ENCODE measurements at places on chromosomes 6 and 20.

GRCh38 chr6:12051861-12052368, 39.8 kb downstream of the HIVEP1 start:
- DNase-seq = no peak

GRCh38 chr6:111087106-111087835, at the start of gene SLC16A10:
Gene SLC16A10 (plus strand): TSS chr6:111087503. CDS start chr6:111087753, 250 bp downstream.
- DNase-seq = no peak

DNA sequence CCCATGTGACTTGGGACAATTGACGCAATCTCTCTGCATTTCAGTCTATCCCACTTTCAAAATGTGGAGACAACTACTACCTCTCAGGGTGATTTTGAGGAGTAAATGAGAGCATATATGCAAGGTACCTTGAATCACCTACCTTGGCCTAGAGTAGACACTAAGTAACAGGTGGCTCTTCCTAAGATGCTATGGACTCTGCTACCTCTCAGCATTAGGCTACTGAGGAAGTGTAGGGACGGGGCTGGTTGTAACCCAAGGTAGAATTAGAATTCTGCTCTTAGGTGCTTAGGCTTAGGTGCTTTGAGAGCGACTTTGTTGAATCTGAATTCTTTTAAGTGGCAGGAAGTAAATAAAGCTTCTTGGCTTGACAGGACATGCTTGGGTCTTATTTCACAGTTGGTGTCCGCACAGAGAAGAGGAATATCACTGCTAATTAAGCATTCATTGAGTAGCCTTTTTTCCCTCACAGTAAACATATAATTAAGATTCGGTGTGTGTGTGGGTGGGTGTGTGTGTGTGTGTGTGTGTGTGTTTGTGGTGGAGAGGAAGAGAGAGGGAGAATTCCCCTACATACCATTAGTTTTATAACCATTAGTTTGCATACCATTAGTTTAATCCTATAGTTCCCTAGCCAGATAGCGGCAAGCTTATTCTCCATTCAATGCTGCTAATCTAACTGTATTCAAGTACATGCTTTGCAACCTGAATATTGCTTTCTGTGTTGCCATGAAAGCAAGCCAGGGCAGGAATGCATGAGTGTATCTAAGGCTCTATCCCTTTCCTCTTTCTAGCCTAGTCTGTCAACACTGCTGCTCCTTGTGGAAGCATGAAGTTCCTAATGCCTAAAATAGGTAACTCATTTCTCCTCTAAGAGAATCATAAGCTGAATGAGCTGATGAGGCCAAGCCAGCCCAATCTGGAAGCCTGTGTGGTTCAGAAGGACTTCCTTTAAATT, 112.5 kb downstream of the IPCEF1 start:
- DNase-seq = no peak

DNA sequence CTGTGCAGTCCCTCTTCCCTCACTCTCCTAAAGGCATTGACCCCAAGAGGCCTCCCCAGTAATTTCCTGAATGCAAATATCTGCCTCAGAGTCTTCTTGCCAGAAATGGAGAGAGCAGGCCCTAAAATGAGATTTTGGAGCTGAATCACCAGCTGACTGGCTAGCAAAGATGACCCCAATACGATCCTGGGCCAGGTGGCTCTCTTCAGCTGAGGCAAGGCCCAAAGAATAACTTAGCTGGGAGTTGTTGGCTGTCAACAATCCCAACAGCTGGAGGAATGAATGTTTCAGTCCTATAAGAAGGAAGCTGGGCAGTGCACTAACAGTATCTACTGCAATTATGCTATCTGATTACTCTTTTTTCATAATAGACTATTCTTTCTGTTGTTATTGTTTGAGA, 37.2 kb upstream of the VGLL2 start:
- DNase-seq = no peak

- DNase-seq = no peak
These were observed 2.1 kb downstream of the CTSZ start for GRCh38 chr20:59004763-59005522.

DNA sequence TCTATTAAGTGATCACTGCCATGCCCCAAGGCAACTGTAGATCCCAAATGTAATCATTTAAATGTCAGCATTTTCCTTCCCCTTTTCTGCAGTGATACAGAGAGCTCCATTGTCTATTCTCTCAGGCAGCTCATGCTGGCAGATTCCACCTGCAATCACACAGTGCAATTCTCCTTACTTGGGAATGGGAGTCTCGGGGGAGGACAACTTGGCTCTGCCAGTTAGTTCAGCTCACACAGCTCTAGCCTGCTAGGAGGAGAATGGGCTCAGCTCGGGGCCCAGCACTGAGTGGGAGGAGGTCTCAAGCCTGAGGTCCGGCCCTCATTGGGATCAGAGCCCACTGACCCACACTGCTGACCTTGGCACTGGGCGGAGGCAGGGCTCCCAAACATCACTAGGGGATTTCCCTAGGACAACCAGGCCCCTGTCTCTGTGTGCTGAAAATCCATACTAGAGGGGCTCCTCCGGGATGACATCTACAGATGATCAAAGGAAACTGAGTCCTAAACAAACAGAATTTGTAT, 109.2 kb upstream of the ASF1A start:
- no peak for DNase-seq

DNA sequence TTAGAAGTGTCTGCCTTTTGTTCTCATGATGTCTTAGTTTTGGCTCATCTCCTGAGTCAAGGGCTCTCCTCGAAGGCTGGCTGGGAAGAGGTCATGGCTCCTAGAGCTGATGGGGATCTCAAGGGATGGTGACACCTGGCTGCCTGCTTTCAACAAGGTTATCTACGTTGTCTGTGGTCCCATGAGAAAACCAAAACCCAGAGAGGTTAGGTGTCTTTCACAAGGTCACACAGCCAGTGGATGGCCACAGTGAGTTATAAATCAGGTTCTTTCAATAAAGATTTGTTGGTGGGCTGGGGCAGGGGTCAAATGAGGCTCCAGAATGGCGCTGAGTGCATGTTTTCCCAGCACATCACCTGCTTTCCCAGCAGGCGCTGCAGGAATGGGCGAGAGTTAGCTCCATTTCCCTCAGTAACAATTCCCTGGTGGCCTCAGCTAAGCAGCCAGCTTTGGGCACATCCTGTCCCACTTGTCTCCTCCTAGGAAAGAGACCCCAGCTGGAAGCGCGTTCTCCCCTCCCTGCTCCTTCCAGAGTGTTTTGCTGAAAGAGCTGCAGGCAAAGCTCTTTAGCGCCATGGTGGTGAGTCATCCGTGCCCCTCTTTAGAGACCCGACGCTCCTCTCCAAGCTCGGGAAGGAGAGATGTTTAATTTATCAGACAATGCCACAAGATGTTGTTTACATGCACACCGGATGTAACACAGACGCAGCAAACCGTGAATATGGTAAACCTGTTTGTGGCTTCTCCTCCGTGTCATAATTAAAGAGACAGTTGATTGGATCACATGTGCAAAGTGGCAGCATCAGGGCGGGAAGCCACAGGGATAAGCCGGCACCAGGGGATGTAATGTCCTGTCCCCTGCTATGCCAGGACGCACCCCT, 109.7 kb downstream of the LRFN2 start:
- DNase-seq = peak; percentile 49

DNA sequence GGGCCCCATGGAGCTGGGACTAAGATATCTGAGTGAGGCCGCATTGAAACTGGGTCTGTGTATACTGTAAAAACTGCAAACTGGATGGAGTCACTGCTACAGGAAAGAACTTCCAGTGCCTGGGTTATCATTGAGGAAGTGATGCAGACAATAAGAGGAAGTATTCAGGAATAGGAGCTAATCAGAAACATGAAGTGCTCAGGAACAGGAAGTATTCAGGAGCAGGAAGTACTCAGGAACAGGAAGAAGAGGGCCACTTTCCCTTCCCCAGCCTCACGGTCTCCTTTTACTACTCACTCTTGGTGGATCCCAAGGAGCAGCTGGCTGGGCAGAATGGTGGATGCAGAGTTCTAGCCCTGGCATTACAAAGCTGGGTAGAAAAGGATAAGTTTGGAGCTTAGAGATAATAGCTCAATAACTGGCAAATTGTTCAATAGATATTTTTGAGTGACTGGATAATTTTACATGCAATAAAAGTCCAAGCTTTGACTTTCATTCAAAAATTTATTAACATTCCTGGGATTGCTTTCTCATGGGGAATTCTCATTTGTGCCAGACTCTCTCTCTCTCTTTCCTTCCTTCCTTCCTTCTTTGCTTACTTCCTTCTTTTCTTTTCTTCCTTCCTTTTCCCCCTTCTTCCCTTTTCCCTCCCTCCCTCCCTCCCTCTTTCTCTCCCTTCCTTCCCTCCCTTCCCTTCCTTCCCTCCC, 82.2 kb upstream of the PAX1 start:
- no peak for DNase-seq

GRCh38 chr20:37238426-37238825, 23.2 kb downstream of the GHRH start:
- DNase-seq = no peak

DNA sequence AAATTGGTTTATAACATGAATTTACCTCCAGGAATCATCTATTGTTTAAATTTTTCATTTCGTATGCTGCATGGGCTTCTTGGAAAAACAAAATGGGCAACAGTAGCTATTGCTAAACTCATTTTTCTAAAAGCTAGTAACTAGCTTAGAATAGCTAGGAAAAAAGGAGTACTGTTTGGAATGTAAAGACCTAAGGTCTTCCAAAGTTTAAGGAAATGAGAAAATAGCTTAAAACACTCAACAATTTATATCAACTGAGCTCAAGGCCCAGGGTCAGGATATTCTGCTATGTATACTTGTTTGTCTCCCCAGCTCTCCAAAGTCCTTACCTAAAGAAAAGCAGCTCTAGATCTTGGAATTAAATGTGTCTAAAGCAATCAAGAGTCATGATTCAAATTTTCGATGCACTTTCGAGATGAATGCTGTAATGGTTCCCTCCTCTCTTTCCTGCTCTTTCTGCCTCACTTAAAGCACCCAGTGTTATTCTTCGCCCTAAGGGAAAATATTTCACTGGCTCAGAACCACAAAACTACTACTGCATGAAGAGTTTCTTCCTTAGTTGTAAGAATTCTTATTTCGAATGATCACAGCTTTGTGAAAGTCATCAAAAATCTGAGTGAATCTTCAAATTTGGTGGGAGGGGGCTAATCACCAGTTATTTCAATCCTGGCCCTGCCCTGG, 41.6 kb downstream of the LYRM4 start:
- no peak for DNase-seq

DNA sequence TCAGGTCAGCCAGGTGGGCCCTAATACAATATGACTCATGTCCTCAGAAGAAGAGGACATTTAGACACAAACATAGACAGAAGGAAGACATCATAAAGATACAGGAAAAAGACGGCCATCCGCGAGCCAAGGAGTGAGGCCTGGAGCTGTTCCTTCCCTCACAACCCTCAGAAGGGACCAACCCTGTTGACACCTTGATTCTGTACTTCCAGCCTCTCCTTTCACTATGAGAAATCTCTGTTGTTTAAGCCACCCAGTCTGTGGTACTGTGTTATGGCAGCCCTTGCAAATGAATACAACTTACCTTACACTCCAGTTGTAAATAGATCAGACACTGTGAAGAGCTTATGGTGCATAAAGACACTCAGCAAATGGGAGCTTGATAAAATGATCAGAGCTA, 199.7 kb downstream of the SAMD5 start:
- DNase-seq = no peak

GRCh38 chr6:114171473-114171872, 171.3 kb downstream of the HS3ST5 start:
- DNase-seq = no peak

DNA sequence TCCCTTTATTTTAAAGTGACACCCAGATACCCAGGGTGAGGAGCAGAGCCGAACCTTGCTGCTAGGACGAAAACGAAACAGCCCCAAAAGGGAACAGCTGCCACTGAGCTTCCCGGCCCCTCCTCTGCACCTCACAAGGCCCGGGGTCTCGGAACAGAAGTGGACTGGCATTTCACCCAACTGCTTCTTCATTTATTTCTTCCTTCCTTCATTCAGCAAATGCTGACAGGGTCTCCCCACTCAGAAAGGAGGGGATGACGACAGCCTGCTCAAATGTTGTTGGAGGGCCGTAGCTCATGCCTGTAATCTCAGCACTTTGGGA, 220.3 kb downstream of the PREX1 start:
- DNase-seq = no peak

DNA sequence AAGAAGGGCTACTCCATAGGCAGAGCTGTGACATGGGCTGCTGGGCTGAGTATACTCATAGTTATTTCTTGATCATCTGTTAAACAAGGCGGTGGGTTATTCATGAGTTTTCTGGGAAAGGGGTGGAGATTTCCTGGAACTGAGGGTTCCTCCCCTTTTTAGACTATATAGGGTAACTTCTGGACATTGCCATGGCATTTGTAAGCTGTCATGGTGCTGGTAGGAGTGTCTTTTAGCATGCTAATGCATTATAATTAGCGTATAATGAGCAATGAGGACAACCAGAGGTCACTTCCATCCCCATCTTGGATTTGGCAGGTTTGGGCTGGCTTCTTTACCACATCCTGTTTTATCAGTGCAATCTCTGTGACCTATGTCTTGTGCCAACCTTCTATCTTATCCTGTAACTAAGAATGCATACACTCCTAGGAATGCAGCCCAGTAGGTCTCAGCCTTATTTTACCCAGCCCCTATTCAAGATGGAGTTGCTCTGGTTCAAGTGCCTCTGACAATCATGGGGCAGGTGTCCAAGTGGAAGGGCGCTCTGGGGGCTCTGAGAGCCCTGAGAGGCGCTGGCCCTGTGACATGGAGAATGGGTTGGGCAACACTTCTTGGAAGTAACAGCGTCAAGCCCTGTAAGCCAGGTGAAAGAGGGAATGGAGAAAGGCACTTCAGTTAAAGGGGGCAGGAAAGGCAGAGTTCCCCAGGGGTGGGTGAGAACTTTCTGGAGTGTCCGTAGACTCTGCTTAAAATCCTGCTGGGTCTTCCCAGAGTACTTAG, 354.2 kb upstream of the SULF2 start:
- no peak for DNase-seq

DNA sequence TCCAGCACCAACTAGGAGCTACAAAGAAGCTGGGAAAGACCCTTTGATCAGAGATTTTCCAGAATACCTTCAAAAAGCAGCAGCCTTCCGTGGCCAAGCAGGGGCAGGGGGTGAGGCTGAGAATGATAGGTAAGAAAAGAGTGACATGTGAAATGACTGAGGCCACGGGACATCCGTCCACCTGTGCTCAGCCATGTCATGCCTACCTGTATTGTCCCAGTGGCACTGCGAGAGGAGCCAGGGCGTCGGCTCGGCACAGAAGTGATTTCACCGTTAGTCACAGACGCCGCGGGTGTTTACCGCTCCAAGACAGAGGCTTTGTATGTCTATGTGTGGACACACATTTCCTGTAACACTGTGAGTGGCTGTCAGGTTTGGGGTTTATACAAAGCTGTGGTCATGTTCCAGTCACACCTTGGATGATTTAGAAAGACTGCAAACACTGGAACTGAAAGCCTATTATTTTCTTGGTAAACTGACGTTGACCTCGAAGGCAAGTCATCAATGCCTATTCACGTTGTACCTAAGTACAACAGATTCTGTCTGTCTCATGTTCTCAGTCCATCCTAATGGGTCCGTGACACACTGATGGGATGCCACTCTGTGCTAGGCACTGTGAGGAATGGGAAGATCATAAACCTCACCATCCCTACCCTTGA, 32.1 kb upstream of the JAG1 start:
- no peak for DNase-seq
